Pulmonary artery endothelial cell (primary cell): ENCODE measurements at places on chromosomes 3 and 15. TPM values are rescaled to one million over a fixed set of nuclear protein-coding genes. Genes with fewer than 3 reads are reported as not detected.

DNA sequence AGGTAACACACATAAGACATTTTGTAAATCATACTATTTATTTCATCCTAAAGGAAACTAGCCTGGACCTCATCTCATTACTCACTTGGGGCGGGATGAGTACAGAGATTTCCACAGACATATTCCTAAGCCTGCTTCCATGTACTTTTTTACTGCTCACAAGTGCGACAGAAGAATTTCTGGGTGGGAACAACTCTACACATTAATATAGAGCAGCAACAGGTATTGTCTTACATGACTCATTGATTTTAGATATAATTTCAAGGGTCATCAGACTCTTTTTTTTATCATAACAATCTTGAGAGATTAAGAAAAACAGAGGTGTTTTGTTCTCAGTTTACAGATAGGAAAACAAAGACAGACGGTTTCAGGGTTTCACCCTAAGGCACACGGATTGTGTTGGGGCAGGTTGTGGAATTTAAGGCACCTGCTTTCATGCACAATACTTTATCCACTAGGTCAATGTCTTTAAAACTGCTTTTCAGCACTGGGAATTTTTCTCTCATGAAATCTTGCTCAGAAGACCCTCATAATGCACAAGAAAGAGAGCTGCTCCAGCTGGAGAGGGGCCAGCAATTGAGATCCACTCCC is 186.7 kb upstream of the CDIN1 start:
- no peak for DNase-seq

DNA sequence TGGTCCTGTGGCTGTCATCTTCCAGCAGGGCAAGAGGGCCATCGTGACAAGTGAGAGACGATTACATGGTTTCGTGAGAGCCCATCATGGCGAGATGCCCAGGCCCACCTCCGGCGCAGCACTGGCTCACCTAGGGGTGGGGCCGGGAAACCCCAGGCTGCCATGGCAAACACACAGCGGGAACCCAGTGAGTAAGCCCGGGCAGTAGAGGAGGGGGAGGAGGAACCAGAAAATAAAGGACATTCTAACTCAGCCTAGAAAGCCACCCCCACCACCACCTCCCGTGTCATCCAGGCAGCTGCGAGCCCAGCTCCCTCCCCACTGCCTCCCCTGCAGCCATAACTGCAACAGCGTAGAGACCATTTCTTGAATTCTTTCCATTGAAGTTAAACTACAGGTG is 52.3 kb downstream of the PCSK6 start:
- DNase-seq, result no peak

- DNase-seq, result no peak
These were observed 72.8 kb downstream of the ITPR1 start for GRCh38 chr3:4565809-4566501.

DNA sequence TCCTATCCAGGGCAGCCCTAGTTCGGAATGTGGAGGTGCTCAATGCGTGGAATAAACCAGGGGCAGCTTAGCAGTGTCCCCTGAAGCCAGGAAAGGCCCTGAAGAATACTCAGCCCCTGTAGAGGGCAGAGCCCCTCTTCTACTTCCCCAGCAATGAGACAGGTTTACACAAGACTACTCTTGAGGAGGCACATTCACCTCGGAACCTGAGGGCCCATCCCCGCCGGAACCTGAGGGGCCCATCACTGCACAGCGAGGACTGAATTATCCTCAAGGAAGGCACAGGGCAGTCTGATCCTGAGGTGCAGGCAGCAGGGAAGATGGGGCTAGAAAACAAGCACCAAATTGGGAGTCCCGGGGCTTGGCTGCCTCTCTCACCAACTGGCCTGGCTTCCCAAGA is 22.2 kb downstream of the CCDC13 start:
- no peak for DNase-seq

- DNase-seq, result no peak
These were observed 5.1 kb downstream of the PLSCR1 start for GRCh38 chr3:146539315-146539714.

DNA sequence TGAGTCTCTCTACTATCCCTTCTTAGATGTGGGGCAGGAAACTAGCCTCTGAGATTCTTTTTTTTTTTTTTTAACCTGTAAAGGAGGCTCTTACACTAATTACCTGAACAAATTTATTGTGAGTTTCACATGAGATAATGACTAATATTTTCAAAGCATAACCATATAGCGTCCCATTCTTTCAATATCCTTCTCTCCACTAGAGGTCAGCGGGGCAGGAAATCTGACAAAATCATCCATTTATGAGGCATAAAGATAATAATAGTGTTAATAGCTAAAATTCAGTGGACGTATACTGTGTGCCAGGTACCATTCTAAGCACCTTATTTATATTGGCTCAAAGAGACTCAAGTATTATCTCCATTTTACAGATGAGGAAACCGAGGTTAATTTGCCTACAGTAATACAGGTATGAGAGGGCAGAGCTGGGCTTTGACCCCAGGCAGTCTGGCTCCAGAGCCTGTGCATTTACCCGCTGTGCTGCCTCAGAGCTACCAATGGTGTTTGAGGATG is 16.3 kb upstream of the SMAD6 start:
- DNase-seq, result no peak

DNA sequence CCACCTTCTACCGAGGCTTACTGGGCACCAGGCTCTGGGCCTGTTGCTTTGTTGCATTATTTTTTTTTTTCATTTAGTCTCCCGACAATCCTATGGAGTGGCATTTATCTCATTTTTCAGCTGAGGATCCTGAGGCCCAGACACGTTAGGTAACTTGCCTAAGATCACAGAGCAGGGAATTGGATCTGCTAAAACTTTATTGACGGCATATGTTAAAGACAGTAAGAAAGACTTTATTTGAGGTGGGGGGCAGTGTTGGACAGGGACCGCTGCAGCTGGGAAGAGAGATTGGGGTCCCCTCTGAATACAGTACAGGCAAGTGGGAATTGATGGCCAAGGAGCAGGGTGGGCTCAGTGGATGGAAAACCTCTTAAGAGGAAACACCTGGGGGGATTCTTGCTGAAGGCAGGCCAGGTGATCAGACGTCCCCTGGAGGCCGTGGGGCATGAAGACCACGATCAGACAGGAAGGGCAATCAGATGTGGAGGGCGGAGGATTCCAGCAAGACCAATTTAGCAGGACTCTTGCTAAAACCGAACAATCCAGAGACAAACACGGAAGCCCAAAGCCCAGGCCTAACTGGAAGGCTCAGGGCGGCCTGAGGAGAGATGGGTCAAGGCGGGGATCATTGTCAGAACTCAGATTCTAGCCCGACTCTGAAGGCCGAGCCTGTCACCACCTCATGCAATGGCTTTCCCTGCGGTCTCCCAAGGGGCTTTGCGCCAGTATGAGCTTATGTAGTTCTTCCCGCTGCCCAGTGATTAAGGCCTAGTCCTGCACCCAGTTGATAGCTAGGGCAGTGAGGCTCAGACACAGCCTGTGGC is 53.7 kb downstream of the RGMA start:
- no peak for DNase-seq

DNA sequence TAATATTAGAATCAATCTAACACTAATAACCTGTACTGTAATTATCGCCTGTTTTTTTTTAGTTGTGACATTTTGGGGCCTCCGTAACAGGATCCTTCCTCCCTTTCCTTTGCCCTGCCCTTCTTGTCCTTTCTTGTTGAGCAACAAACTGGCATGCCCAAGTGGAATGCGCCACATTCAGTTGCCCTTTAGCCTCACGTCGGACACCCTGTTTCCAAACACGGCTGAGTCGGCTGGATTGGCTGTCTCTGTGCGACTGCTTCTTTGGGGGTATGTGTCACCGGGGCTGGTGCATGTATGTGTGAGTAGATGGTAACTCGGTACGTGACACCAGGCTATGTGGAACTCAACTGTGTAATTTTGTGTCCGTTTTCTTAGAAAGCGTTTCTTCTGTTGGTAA is 24.1 kb downstream of the TRAK1 start:
- DNase-seq, result no peak

GRCh38 chr3:130929804-130930203 is 35.9 kb downstream of the ATP2C1 start:
- DNase-seq, result no peak

Gene MME
- total RNA-seq, result 15.1 and 16.5 TPM in 2 replicates

Gene SNX33
- 7.8 and 8.5 TPM in 2 replicates for total RNA-seq
